T-cell (primary cell): ENCODE measurements at places on chromosomes 4 and X. TPM values are rescaled to one million over a fixed set of nuclear protein-coding genes. Genes with fewer than 3 reads are reported as not detected.

Gene PRDM8
- total RNA-seq, result 14.1 TPM

Gene ASB12
- not detected for total RNA-seq

Gene SMC1A
- 46.8 TPM for total RNA-seq

Gene ITGB1BP2
- total RNA-seq, result 2.3 TPM

Gene CYTL1
- 0.59 TPM for total RNA-seq

Gene TMEM255A
- total RNA-seq, result 0.14 TPM

Gene S100P
- 1.6 TPM for total RNA-seq

Gene TLR6
- 2.5 TPM for total RNA-seq

Gene NLGN4X
- 0.25 TPM for total RNA-seq

Gene C4orf51
- not detected for total RNA-seq

DNA sequence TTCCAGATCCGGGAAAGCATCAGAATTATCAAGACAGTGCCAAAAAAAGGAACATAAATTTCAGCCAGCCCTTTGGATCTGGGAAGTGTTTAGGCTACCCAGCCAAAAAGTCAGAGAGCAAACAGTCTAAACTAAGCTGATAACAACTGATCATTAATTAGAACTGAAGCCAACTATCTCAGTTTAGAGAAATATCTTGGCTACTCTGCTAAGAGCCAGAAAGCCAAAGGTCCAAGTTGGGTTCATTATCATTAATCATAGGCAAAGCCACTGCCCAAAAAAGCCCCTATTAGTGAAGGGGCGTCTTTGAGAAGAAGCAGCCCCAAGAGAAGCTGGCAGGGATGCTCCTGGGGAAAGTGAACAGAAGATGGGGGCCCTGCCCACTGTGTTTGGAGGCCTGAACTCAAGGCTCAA lies 37.0 kb upstream of the SHISA3 start:
- no peak overlapping the region for H3K4me3 ChIP-seq
- no peak overlapping the region for H3K27ac ChIP-seq
- peaks cover 2% of the 10 kb centered on the region for H3K27me3 ChIP-seq
- H3K36me3 ChIP-seq, result no peaks in the 10 kb centered on the region
- no peaks in the 10 kb centered on the region for H3K4me1 ChIP-seq

DNA sequence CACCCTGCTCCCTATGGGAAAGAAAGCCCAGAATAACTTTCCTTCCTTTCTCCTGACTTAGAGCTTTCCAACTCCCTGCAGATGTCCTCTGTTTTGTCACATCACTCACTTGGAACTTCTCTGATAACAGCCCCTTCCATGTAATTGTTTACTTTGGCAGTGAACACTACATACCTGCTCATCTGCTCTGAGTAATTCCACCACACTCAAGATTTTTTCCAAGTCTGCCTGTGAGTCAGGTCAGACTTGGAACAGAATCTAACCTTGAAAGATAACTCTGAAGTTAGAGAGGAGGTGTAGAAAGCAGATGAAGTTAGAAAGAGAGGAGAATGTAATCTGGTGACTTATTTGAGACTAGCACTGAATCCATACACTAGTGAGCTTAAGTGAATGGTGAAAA lies 7.4 kb downstream of the MAGEB10 start:
- no peaks in the 10 kb centered on the region for H3K4me1 ChIP-seq
- H3K27me3 ChIP-seq, result no peaks in the 10 kb centered on the region
- no peak overlapping the region for H3K4me3 ChIP-seq
- H3K27ac ChIP-seq, result no peak overlapping the region

GRCh38 chr4:27397886-27398285 lies 537.2 kb downstream of the STIM2 start:
- no peaks in the 10 kb centered on the region for H3K4me1 ChIP-seq
- no peaks in the 10 kb centered on the region for H3K27me3 ChIP-seq
- no peak overlapping the region for H3K27ac ChIP-seq

DNA sequence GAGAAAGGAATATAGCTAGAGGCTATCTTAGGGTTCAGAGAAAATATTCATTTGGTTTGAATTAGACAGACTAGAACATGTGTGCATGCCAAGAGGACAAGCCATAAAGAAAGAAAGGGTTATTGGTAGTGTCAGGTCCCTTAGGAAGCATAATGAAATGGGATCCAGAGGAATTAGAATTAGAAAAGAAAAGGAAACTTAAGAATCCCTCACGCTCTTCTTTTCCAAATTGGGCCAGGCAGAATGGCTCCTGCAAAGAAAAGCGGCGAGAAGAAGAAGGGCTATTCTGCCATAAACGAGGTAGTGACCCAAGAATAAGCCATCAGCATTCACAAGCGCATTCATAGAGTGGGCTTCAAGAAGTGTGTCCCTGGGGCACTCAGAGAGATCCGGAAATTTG lies 4.9 kb upstream of the ABCG2 start:
- H3K4me3 ChIP-seq, result no peak overlapping the region
- H3K4me1 ChIP-seq, result no peaks in the 10 kb centered on the region
- peaks cover 10% of the 10 kb centered on the region for H3K27me3 ChIP-seq
- H3K27ac ChIP-seq, result no peak overlapping the region

- H3K27ac ChIP-seq, result no peak overlapping the region
- H3K36me3 ChIP-seq, result no peaks in the 10 kb centered on the region
- DNase-seq, result no peak
- no peaks in the 10 kb centered on the region for H3K27me3 ChIP-seq
- H3K4me3 ChIP-seq, result no peak overlapping the region
Measured at GRCh38 chr4:111228396-111228795, 605.5 kb upstream of the PITX2 start.

DNA sequence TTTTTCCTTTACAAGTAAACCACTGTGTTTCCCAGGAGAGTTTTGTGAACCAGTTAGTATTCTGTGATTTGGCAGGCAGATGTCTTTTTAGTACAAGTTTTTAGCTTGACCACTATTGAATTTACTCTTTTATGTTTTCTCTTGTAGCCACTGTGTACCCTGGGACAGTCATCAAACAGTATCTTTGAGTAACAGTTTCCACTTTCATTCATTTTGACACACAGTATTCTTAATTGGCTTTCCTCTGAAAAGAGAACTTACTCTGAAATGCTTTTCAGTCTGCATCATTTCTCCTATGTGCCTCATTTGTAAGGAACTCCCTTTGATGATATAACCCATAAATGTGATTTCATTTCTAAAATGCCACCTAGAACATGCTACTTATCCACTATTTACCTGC lies 476.5 kb downstream of the PDGFC start:
- no peak overlapping the region for H3K27ac ChIP-seq
- H3K4me1 ChIP-seq, result no peaks in the 10 kb centered on the region
- H3K36me3 ChIP-seq, result no peaks in the 10 kb centered on the region

GRCh38 chr4:5124876-5125275 lies 73.6 kb downstream of the STK32B start:
- no peaks in the 10 kb centered on the region for H3K36me3 ChIP-seq
- no peak overlapping the region for H3K4me3 ChIP-seq
- H3K27ac ChIP-seq, result no peak overlapping the region
- peaks cover 7% of the 10 kb centered on the region for H3K27me3 ChIP-seq
- no peak for DNase-seq

DNA sequence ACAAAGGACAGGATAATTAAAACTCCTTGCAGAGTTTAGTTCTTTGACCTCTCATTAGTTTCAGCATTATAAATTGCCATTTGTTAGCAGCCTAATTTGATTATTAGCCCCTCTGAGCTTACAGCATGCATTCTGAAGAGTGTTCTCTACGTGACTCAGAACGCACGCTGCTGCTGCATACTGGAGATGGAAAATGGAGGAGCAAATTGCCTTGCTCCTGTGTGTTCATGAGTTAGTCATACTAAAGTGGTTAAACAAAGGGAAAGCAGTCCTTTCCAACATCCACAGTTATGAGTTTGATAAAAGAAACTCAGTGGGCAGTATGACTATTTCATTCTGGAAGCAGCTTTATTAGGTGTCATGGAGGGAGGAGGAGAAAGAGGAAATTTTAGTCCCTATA lies 922.5 kb downstream of the RPA4 start:
- no peaks in the 10 kb centered on the region for H3K36me3 ChIP-seq
- no peak for DNase-seq
- no peak overlapping the region for H3K27ac ChIP-seq
- H3K27me3 ChIP-seq, result no peaks in the 10 kb centered on the region
- no peaks in the 10 kb centered on the region for H3K4me1 ChIP-seq

DNA sequence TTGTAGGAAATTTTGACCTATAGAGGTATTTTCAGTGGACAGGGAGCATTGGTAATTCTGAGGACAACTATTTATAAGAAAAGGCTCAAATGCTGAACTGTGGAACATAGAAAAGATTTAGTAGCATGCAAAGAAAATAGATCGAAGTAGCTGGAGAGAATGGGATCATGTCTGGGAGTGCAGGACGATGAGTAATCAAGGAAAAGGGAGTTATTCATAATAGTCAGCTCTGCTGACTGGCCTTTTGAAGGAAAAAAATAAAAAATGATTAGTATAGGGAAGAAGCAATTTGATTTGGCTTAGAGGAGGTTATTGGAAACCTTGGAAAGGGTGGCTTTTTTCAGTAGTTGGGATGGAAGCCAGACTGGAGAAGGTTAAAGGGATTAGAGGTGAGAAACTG lies 22.9 kb upstream of the ANK2 start:
- H3K27ac ChIP-seq, result no peak overlapping the region
- no peak overlapping the region for H3K4me3 ChIP-seq
- no peak for DNase-seq
- H3K4me1 ChIP-seq, result no peaks in the 10 kb centered on the region
- no peaks in the 10 kb centered on the region for H3K36me3 ChIP-seq

GRCh38 chr4:110710070-110710469 lies 87.2 kb upstream of the PITX2 start:
- H3K36me3 ChIP-seq, result no peaks in the 10 kb centered on the region
- no peaks in the 10 kb centered on the region for H3K27me3 ChIP-seq
- no peak for DNase-seq
- H3K4me3 ChIP-seq, result no peak overlapping the region
- no peaks in the 10 kb centered on the region for H3K4me1 ChIP-seq
- H3K27ac ChIP-seq, result no peak overlapping the region

DNA sequence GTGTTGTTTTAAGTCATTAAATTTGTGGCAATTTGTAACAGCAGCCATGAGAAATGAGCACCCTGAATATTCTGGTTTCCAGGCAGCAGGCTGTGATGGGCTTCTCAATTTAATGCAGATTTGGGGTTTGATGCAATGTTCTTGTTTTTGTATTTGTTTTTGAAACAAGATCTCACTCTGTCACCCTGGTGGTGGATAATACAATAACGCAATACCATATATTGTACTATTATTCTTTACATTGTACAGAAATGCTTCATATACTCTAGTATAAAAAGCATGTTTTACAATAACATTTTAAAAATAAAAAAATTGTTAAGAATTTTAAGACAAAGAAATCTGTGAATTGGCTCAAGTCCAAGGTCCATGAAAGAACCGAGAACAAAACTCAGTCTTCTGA lies 129.1 kb downstream of the USP46 start:
- H3K36me3 ChIP-seq, result no peaks in the 10 kb centered on the region
- no peak overlapping the region for H3K4me3 ChIP-seq
- H3K27me3 ChIP-seq, result no peaks in the 10 kb centered on the region

- no peaks in the 10 kb centered on the region for H3K4me1 ChIP-seq
- no peaks in the 10 kb centered on the region for H3K36me3 ChIP-seq
- no peak for DNase-seq
- no peak overlapping the region for H3K4me3 ChIP-seq
- no peak overlapping the region for H3K27ac ChIP-seq
- no peaks in the 10 kb centered on the region for H3K27me3 ChIP-seq
Measured at GRCh38 chrX:2958199-2958598, 29.1 kb upstream of the ARSD start.

- H3K4me1 ChIP-seq, result no peaks in the 10 kb centered on the region
- no peak overlapping the region for H3K4me3 ChIP-seq
- no peak for DNase-seq
- H3K36me3 ChIP-seq, result no peaks in the 10 kb centered on the region
- no peak overlapping the region for H3K27ac ChIP-seq
Measured at GRCh38 chr4:99652596-99653436, 4.8 kb downstream of the C4orf54 start.

DNA sequence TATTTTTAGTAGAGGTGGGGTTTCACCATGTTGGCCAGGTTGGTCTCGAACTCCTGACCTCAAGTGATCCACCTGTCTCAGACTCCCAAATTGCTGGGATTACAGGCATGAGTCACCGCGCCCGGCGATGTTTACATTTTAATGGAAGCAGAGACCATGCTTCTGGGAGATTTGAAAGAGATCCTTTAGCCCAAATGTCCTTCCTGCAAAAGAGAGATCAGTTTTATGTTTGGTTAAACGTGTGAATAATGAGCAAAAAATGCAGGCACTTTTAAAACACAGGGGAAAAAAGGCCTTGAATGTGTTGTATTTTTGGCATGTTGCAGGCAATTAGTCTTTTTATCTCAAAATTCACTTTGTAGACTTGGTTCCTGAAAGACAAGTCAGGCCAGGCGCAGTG lies 95.8 kb upstream of the ELOVL6 start:
- no peak overlapping the region for H3K27ac ChIP-seq
- no peaks in the 10 kb centered on the region for H3K36me3 ChIP-seq
- no peak for DNase-seq
- H3K4me1 ChIP-seq, result no peaks in the 10 kb centered on the region

- no peaks in the 10 kb centered on the region for H3K36me3 ChIP-seq
- no peaks in the 10 kb centered on the region for H3K27me3 ChIP-seq
- H3K27ac ChIP-seq, result no peak overlapping the region
- DNase-seq, result no peak
- H3K4me3 ChIP-seq, result no peak overlapping the region
Measured at GRCh38 chrX:3271183-3271833, 75.1 kb downstream of the MXRA5 start.

DNA sequence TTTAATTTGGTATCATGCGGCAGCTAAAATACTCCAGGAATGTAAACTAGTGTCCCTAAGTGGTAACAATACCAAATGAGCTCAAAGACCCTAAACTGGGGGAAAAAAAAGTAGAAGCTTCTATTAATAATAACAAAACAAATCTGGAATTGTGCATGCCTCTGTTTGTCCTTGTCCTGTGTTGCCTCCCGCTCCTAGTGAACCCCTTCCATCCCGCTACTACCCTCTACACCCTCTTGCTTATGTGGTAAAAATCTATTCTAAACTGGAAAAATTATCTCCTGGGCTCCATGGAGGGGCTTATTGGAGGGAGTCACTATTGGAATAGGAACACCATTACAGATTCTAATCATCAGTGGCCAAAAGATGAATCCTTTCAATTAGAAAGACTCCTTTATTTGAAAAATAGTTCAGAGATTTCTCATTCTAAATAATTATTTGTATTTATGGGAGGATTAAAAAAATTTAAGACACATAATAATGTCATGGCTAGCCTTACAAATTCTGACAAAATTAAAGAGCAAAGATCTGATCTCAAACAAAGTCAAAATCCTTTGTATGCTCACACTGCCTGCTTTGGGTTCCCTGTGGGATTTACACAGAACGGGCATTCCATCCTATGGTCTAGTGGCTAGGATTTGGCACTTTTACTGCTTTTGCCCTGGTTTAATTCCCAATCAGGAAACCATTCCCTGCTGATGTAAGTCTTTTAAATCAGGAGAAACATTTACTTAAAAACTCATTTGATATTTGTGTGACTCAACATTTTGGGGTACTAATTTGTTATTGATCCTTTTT lies 34.7 kb upstream of the FMR1 start:
- no peaks in the 10 kb centered on the region for H3K27me3 ChIP-seq
- no peaks in the 10 kb centered on the region for H3K36me3 ChIP-seq
- no peak overlapping the region for H3K4me3 ChIP-seq
- H3K4me1 ChIP-seq, result no peaks in the 10 kb centered on the region
- no peak for DNase-seq
- no peak overlapping the region for H3K27ac ChIP-seq
